GM13976 (cell line): ENCODE measurements at places on chromosomes 2 and 18.
A peak's percentile ranks its signal among the peaks of the same experiment; 100 is the strongest.

GRCh38 chr2:44342854-44343253 lies 18.4 kb downstream of the PREPL start:
- DNase-seq = no peak

DNA sequence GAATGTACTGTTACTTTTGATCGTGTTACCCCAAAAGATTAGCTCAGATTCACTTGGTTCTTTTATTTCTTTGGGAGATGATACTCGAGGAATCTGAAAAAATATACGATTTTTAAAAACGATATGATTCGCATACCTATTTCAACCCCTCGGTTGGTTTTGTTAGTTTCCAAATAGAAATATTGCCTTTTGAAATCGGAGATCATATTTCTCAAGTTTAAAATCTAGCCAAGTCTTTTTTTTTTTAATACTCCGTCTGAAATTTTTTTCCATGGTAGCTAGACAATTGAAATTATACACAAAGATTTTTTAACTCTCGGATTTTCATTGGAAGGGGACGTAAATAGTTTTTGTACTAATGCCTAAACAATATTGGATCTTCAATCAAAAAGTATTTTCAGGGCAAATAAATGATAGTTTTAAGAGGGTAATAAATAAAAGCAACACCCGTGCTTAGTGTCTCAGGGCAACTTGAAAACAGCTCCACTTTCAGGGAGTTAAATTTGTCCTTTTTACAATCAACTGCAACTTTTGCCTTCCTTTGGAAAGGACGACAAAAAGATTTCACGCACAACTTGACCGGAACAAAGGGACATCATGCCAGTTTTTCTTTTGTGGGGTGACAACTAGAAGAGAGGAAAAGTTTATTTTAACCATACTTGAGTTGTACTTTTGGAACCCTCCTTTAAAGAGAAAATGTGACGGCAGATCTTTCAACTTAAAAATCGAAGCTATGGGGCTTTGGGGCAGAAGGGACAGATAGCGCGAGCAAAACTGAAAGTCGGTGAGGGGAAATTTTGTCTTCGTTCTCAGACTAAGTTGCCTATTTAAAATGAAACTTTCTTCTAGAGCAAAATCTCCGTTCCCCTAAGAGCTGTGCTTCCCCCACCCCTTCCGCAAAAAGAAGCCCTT lies 5.8 kb upstream of the ONECUT2 start:
- DNase-seq = peak; percentile 82

DNA sequence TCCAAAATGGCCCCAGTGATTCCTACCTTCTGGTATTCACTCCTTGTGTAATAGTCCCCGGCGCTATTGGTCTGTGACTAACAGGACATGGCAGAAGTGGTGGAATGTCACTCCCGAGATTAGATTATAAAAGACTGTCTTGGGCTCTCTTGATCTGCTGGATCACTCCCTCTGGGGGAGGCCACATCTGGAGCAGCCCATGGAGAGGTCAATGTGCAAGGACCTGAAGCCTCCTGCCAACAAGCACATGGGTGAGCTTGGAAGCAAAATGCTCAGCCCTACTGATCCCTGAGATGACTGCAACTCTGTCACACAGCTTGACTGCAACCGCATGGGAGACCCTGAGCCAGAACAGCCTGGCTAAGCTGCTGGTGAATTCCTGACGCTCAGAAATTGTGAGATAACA lies 94.3 kb upstream of the GLI2 start:
- DNase-seq = no peak

DNA sequence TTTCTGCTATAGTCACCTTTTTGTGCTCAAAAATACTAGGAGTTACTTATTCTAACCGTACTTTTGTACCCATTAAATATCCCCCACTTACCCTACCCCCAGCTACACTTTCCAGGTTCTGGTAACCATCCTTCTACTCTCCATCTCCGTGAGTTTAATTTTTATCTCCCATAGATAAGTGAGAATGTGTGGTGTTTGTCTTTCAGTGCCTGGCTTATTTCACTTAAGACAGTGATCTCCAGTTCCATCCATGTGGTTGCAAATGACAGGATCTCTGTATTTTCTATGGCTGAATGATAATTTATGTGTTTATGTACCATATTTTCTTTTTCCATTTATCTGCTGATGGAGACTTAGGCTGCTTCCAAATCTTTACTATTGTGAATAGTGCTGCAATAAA lies 323.3 kb downstream of the ZNF804A start:
- DNase-seq = no peak

- no peak for DNase-seq
Measured at GRCh38 chr2:194304191-194304590, 1352.8 kb upstream of the SLC39A10 start.

GRCh38 chr2:1864981-1865421 lies 120.7 kb upstream of the PXDN start:
- no peak for DNase-seq

DNA sequence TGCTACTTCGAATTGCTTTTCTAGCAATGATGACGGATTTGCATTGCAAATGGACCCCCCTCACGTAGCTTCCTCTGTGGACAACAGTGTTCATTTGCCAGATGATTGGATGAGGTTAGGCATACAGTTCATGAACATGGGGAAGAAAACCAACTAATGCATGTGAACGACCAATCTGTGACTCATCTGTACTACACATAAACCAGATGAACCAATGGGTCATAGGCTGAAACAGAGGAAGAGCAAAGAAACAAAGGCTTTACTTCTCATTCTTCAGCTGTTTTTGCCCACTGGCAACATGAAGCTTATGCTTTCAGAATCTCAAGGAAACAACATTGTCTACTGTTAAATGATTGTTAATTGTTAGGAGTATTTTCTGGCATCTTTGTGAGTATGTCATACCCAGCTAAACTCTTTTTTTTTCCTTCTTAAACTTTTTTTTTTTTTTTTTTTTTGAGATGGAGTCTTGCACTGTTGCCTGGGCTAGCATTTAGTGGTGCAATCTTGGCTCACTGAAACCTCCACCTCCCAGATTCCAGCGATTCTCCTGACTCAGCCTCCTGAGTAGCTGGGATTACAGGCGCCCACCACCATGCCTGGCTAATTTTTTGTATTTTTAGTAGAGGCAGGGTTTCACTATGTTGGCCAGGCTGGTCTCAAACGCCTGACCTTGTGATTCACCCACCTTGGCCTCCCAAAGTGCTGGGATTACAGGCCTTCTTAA lies 35.5 kb downstream of the EFEMP1 start:
- DNase-seq = no peak

- no peak for DNase-seq
Measured at GRCh38 chr2:47360927-47361326, 42.0 kb upstream of the MSH2 start.

DNA sequence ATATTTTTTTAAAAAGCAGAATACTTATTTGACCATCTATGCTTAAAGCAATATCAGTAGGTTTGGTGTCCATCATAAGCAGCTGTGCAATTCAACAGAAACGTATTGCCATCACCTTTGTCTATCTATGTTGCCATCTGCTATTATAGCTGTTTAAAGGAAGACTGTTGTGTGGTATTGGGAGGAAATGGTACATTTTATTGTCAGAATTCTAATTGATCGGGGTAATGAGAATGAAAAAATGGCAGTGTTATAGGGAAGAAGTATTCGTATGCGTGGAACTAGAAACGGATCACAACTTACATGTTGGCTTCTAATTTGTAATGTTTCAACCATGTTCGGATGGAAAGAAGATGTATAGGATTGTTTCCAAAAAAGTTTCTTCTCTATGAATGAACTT lies 90.3 kb upstream of the RANBP2 start:
- DNase-seq = no peak

- peak; percentile 82 for DNase-seq
Measured at GRCh38 chr2:240655931-240656886, 26.5 kb downstream of the AQP12B start.

GRCh38 chr2:181596556-181596955 lies 60.3 kb downstream of the CERKL start:
- DNase-seq = no peak

- no peak for DNase-seq
Measured at GRCh38 chr2:191626497-191627151, 51.3 kb upstream of the NABP1 start.

DNA sequence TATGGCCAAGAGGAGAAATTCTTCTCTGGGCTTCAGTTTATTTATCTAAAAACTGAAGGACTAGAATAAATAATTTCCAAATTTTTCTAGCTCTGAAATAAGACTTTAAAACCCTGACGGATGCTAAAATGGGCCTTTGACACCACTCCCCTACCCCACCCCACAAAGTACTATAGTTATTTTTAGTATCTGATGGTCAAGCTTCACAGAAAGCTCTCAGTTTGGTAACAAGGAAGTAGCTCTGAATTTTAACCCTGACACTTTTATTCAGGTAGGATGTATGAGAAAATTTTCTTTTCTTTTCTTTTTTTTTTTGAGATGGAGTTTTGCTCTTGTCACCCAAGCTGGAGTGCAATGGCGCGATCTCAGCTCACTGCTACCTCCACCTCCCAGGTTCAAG lies 2.4 kb downstream of the RBKS start:
- no peak for DNase-seq

DNA sequence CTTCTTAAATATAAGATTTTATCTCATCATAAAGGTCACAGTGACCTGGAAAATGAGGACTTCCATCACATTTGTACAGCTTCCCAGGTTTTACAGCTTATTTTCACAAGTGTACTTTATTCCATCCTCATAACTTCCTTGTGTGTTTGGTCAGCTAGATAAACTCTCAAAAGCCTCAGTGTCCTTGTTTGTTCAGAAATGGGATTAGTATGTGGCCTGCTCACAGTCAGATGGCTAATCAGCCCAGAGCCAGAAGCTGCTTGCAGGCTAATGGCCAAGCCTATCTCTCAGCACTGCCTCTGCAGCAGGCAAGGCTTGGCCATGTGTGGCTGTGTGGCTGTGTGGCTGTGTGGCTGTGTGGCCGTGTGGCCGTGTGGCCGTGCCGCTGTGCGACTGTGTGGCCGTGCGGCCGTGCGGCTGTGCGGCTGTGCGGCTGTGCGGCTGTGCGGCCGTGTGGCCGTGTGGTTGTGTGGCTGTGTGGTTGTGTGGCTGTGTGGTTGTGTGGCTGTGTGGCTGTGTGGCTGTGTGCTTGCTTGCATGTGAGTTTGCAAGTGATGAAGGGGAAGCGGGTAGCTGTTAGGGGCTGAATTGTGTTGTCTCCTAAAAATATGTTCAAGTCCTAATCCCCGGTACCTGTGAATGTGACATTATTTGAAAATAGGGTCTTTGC lies 233.0 kb upstream of the TNP1 start:
- no peak for DNase-seq

DNA sequence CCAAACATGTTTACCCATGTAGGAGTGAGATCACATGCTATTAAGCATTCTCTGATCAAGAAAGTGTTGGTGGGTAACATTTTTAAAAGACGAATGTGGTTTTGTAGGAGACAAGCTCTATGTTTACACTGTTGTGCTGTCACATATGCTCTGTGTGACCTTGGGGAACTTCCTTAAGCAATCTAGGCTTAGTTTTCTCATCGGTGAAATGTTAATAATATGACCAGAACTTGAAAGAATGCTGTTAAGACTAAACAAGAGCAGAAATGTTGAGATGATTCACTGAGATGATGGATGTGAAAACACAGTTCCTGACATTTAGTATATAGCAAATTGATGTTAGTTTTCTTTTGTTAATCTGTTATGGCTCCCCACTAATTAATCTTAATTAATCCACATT lies 860.9 kb upstream of the CNTNAP5 start:
- DNase-seq = no peak

- no peak for DNase-seq
Measured at GRCh38 chr2:217360111-217360510, 500.2 kb upstream of the TNP1 start.

- no peak for DNase-seq
Measured at GRCh38 chr2:228433721-228434120, 252.2 kb upstream of the SPHKAP start.
